Stimulated activated CD8-positive, alpha-beta memory T cell treated with anti-CD3 and anti-CD28 coated beads, Interleukin-2, amount 100 ng/mL, for 1 hour (primary cell): ENCODE measurements at places on chromosomes 6 and 20.

DNA sequence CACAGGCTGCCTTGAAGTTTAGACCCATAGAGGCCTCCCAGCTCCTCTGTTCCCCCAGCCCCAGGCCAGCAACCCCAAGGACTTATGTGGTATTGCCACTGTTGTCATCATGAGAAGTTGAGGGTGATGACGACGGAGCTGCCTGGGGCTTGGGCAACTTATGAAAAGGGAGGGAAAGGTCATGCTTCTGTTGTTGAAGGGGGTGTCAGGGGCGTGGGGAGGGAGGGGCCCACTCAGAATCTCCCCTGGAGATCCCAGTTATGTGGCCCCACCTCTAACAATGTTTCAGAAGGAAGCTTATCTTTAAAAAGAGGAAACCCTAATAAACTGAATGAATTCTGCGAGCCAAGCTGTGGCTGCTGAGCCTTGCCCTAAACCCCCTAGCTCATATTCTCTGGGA, 4.2 kb downstream of the ADTRP start:
- no peak for DNase-seq

DNA sequence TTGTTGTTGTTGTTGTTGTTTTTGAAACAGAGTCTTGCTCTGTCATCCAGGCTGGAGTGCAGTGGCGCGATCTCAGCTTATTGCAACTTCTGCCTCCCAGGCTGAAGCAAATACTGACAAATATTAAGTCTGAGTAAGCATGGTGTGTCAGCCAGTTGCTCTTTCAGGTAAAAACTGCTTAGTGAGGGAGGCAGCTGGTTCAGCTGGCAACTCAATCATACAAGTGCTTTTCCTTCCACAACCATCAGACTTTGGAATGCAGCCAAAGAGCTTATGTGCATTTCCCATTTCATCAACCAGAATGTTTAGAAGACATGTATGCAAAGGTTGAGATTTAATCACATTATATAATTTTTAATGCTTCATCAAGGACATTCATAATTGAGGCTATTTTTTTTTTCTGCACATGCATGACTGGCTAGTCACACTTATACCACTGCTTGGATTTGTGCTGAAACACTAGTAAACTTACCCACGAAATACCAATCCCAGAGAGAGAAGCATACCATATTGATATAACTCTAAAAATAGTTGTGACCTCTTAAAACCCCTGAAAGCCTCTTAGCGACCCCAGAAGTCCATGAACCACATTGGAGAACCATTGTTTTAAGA, 56.0 kb downstream of the CLIC5 start:
- DNase-seq: no peak

DNA sequence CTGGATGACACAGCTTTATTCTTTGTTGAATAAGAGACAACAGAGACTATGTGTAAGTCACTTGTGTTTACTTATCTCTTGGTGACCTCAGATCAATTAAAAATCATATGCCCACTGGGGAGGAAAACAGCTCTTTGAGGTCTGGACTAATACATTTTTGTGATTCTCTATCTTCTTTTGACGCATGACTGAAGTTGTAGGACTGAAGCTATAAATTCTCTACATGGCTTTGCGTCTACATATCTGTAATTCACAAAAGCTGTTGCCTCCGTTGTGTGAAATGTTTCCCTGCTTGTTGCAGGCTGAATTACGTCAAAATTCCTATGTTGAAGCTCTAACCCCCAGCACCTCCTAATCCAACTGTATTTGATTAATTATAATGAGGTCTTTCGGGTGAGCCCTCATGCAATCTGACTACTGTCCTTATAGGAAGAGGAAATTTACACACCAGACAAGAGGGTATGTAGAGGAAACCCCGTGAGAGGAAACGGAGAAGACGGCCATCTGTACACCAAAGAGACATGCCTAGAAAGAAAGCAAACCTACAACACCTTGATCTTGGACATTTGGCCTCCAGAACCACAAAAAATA, 481.6 kb downstream of the PRKN start:
- DNase-seq: no peak

- DNase-seq: no peak
These were observed 49.6 kb downstream of the SULF2 start for GRCh38 chr20:47735412-47736400.

DNA sequence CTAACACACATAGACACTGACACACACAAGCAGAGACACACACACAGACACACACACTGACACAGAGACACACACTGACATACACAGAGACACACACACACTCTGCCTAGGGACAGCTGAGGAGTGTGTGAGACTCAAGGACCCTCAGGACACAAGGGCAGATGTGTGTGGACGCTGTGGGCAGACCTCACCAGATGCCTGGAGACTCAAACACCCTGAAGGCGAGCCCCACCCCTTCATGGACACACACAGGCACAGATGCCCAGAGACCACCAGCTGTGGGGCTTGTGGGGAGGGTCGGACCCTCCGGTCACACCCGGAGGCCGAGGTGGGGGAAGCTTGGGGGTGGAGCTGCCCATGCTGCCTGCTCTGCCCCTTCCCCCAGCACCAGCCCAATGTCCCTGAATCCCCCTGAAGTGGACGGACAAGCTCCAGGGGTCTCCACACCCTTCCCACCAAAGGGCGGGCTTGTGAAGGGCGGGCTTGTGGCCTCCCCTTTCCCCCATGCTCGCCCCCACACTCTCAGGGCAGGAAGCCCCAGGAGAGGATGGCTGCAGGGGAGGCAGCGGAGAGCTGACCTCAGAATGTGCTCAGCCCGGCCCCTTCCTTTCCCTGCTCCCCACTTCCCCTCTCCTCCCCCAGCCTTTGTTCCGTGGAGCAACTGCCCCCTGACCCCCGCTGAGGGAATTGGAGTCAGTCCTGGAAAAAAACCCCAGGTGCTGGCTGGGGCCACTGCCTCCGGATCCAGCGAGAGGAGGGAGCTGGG, 13.9 kb upstream of the ABHD16B start:
- DNase-seq: no peak

- no peak for DNase-seq
These were observed 18.7 kb upstream of the NRSN1 start for GRCh38 chr6:24107294-24107693.

DNA sequence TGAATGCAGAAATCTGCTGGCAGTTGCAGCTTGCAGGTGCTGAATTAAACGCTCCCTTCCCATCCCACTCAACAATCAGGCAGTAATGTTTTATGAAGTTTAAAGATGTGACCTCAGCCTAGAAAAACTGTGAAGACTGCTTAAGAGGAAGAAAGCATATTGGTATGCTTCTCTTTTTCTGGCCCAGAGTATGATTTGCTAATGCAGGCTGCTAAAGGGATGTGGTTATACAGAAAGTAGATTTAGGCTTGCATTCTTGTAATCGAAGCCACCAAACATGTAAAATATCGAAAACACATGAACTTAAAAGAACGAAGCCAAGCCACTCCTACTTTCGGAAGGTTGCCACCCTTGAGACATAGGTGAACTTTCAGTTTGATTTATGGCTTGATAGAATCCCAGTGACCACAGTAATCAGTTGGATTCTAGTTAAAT, 40.7 kb downstream of the MAP3K5 start:
- DNase-seq: no peak

- DNase-seq: no peak
These were observed 64.5 kb downstream of the EYA2 start for GRCh38 chr20:46959081-46959692.

DNA sequence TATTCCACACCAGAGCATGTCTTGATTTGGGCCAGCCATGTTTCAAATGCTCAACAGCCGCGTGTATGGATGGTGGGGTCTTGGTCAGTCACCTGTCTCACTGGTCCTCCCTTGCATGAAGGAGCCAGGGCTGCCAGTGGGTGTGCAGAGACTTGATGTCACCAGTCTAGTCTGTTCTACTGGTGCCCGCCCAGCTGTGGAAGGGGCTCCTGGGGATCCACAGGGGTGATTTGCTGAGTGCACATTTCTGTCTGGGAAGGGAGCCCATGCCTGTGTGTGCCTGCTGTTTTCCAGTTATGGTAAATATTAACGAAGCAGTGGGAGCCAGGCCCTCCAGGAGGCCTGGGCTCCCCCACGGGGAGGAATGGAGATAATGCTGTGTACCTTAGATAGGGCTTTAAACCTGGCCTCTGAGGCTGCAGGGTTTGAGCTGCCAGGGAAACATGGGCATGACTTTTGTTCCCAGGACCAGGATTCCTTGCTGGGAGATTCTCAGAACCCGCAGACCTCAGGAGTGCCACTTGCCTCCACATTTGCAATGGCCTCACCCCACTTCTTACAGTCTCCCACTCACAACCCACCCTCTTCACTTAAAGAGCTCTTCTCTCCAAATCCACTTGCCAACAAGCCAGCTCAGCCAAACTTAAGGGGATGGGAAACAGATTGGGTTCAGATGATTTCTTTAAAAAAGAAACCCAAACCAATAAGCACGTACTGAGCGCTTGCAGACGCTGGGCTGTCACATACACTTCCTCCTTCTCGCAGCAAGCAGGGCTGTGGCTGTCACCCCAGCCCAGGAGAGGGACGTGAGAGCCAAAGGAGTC, 54.1 kb downstream of the VEGFA start:
- no peak for DNase-seq

DNA sequence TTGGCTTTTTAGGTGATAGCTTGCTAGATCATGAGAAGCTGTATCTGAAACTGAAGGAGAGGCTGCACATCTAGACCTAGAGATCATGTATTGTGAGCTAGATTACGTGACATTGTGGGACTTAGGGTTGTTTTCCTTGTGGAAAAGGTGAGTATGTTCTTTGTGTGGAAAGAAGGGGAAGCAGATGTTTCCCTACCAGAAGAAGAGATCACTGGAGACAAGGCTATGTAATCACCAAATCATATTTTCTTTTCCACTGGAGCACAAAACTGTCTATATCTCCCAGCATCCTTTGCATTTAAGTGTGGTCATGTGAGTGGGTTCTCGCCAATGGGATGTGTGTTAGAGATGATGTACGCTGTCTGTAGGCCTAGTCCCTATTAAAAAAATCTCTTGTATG, 7.0 kb upstream of the EPB41L2 start:
- no peak for DNase-seq

DNA sequence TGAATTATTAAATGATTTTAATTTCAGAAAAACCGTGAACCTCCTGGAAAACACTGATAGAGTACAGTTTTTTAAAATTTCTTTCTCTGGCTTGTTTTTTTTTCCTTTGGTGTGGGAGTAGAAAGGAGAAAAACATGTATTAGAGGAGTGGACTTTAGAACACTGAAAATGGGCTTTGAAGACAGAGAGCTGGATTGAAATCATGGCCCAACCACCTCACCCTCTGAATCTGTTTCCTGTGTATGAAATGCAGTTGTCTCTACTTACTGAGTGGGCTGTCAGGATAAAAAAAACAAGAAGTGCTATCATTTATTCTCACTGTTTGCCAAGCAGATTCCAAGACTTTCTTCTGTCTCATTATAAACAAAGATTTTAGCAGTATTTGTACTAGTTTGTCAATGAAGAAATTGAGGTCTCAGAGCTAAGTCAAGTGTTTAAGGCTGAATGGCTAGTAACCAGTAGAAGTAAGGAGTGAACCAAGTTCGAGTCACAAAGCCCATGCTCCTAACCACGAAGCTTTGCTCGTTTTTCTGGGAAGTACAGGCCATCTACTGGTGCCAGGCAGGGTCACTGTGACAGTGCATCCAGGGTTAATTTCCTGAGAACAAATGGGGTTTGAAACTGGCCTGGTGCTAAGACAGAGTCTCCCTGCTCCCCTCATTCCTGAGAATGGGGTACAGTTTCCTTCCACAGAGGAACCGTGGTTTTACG, 256.4 kb downstream of the TMEM242 start:
- no peak for DNase-seq

GRCh38 chr20:5592165-5592564, 158.0 kb upstream of the SHLD1 start:
- no peak for DNase-seq

DNA sequence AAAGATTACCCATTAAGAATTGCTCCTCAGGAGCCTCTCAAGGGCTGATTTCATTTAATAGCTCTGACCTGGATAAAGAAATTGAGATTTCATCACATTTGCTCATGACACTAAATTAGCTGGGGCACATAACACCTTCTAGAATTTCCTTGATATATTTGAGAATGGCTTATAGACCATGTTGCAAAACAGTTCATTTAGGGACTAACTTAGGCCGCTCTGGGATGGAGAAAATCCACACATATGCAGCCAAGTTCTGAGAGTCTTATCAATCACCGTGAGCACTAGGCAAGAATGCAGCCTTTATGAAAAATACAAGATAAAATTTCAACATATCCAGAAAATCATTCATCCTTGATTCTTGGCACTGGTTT, 91.0 kb upstream of the MCHR2 start:
- no peak for DNase-seq

GRCh38 chr6:46217671-46218131, 46.9 kb upstream of the ENPP5 start:
- DNase-seq: no peak

- DNase-seq: no peak
These were observed 456.7 kb downstream of the NKAIN2 start for GRCh38 chr6:124260337-124260736.

DNA sequence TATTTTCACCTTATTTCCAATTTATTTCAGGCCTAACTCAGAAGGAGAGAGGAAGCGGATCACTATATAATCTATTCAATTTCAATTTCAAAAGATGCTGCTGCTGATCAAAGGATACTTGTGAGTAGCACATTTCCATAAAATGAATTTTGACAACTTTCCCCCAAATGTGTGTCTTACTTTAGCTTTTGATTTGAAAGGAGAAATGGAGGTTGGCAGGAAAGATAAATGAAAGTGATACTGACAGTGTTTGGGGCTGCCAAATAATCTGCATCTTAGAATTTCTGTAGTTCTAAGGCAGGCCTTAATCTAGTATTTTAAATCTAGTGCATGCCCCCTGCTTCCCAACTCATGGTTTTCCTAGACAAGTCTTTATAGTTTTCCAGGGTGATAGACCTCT, 535.4 kb downstream of the DOK5 start:
- DNase-seq: no peak

DNA sequence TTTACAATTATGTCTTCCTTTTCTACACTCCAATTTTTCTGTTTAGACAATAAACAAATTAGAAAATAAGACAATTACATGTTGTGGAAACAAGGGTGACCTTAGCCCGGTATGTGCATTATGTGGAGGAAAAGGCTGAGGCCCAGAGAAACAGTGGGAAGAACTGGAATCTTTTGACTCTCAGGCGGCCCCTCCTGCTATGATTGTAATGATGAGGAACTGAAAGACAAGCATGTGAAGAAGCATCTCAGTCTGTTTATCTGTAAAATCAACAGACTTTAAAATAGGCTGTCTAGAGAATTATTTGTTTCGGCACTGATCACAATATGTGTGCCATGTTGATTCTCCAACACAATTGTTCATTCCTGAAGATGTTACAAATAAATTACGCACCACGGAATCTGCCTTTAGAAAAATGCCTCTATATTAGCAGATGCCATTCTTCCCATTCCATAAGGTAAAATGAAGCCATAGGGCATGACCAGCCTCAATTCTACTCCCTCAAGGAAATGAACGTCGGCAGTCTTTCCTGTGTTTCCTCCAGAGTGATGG, 1201.6 kb upstream of the CITED2 start:
- no peak for DNase-seq

DNA sequence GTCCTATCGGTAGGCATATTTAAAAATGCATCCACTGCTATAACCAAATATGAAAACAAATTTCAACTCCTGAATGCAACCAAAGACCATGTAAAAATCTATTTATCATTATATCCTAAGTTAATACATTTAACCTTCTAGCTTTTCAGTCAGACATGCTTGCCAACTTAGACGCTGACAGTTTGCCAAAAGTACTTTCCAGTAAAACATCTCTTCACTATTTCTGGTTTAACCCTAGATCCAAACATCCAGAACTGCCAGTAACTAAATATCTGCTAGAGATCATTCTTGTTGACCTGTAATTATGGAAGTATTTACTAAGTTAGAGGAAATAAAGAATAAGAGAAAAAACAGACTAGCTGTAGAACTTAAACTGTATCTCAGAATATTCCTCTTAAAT, 210.2 kb upstream of the THEMIS start:
- DNase-seq: no peak
